Kidney (tissue), 22 donors: ENCODE measurements at places on chromosomes 6 and 20. TPM values are rescaled to one million over a fixed set of nuclear protein-coding genes. Genes with fewer than 3 reads are reported as not detected.

PPP2R5D gene
- total RNA-seq, result 22.6 TPM

ILRUN gene
- 55.7 TPM for total RNA-seq

GRCh38 chr20:59776059-59776603 lies 157.3 kb downstream of the SYCP2 start:
- no peaks in the 10 kb centered on the region for H3K27me3 ChIP-seq
- H3K4me1 ChIP-seq, result no peaks in the 10 kb centered on the region
- H3K27ac ChIP-seq, result no peak overlapping the region
- no peak for DNase-seq
- H3K4me3 ChIP-seq, result no peak overlapping the region
- H3K36me3 ChIP-seq, result no peaks in the 10 kb centered on the region

TCF15 gene
- total RNA-seq, result 0.63 TPM

- peaks cover 7% of the 10 kb centered on the region for H3K4me1 ChIP-seq
- H3K4me3 ChIP-seq, result no peak overlapping the region
- H3K36me3 ChIP-seq, result no peaks in the 10 kb centered on the region
Observed at GRCh38 chr20:18284805-18285533, 3.4 kb upstream of the ZNF133 start.

LY6G6D gene
- total RNA-seq, result not detected

- no peaks in the 10 kb centered on the region for H3K27me3 ChIP-seq
- no peaks in the 10 kb centered on the region for H3K36me3 ChIP-seq
- peak overlapping the region; percentile 20 for H3K4me3 ChIP-seq
- H3K4me1 ChIP-seq, result no peaks in the 10 kb centered on the region
- no peak for DNase-seq
- no peak overlapping the region for H3K27ac ChIP-seq
Observed at GRCh38 chr6:6244624-6245023, 75.8 kb downstream of the F13A1 start.

- peak overlapping the region; percentile 71 for H3K27ac ChIP-seq
- no peaks in the 10 kb centered on the region for H3K36me3 ChIP-seq
- H3K27me3 ChIP-seq, result no peaks in the 10 kb centered on the region
- no peaks in the 10 kb centered on the region for H3K4me1 ChIP-seq
Observed at GRCh38 chr6:158060455-158061360, 79.0 kb downstream of the SYNJ2 start.

- DNase-seq, result no peak
- H3K4me3 ChIP-seq, result no peak overlapping the region
- H3K27me3 ChIP-seq, result no peaks in the 10 kb centered on the region
- no peaks in the 10 kb centered on the region for H3K4me1 ChIP-seq
Observed at GRCh38 chr6:9784786-9785185, 630.1 kb downstream of the TFAP2A start.

GRCh38 chr6:158804207-158804606 lies 15.0 kb downstream of the EZR start:
- no peaks in the 10 kb centered on the region for H3K27me3 ChIP-seq
- peaks cover 2% of the 10 kb centered on the region for H3K36me3 ChIP-seq
- no peak overlapping the region for H3K4me3 ChIP-seq
- peaks cover 44% of the 10 kb centered on the region for H3K4me1 ChIP-seq

- no peak overlapping the region for H3K4me3 ChIP-seq
- no peaks in the 10 kb centered on the region for H3K27me3 ChIP-seq
- no peak overlapping the region for H3K27ac ChIP-seq
- DNase-seq, result no peak
- H3K4me1 ChIP-seq, result no peaks in the 10 kb centered on the region
- no peaks in the 10 kb centered on the region for H3K36me3 ChIP-seq
Observed at GRCh38 chr20:50258790-50259483, 68.3 kb downstream of the CEBPB start.

GABRR2 gene
- total RNA-seq, result 0.38 TPM

DNA sequence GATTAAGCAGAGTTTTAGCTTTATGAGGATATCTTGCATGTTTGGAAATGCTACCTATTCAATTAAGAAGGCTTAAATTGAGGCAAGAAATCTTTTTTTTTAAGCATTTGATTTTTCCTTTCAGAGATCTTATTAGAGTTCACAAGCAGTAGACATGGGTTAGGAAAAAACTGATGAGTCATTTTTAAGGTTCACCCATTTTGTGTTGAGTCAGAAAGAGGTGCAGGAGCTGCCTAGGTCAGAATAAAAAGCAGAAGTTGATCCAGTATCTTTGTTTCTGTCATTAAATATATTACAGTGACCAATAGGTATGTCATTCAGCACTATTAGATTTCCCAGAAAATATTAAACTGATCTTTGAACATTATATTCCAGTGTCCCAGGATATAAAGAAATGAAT lies 306.8 kb downstream of the LMBRD1 start:
- H3K4me1 ChIP-seq, result no peaks in the 10 kb centered on the region
- no peak overlapping the region for H3K4me3 ChIP-seq
- H3K36me3 ChIP-seq, result no peaks in the 10 kb centered on the region
- no peak for DNase-seq

DNA sequence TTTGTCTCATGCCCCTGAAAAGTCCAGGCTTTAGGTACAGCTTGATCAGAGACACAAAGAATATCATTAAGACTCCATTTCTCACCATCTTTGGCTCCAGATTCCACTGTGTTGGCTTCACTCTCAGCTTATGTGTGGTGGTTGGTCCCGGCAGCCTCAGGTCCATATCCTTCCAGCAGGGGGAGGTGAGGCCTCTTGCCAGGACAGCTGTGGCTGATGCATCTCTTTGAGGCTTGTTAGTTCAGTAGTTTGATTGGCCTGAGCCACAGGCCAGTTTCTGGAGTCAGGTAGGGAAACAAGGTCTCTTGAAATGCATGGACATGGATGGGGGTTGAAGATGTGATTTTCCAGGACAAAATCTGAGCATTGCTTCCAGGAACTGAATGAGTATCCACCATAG lies 62.4 kb downstream of the JAG1 start:
- H3K4me3 ChIP-seq, result no peak overlapping the region
- no peaks in the 10 kb centered on the region for H3K27me3 ChIP-seq
- H3K27ac ChIP-seq, result no peak overlapping the region
- peaks cover 2% of the 10 kb centered on the region for H3K36me3 ChIP-seq

RIN2 gene
- 109 TPM for total RNA-seq

DNA sequence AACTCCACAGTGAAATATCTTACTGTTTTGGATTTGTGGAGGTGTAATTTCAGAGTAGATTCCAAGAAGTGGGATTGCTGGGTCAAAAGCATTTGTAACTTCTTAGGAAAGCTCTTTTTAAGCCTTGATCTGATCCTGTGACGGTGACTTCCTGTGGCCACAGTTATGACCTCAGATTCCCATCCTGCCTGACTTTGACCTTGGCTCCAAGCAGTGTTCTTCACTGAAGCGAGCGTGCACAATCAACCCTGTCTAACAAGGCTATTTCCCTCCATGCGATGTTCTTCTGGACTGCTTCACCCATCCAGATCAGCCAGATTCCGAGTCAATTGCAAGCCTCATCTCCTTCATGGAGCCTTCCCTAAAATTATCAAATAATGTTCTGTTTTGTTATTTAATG lies 102.5 kb upstream of the RNF24 start:
- H3K4me1 ChIP-seq, result peaks cover 2% of the 10 kb centered on the region
- H3K27ac ChIP-seq, result no peak overlapping the region
- no peaks in the 10 kb centered on the region for H3K36me3 ChIP-seq
- H3K4me3 ChIP-seq, result no peak overlapping the region
- no peak for DNase-seq
